Esophagus muscularis mucosa (tissue), 4 donors: ENCODE measurements at places on chromosomes 5 and 9. TPM values are rescaled to one million over a fixed set of nuclear protein-coding genes. Genes with fewer than 3 reads are reported as not detected.

DNA sequence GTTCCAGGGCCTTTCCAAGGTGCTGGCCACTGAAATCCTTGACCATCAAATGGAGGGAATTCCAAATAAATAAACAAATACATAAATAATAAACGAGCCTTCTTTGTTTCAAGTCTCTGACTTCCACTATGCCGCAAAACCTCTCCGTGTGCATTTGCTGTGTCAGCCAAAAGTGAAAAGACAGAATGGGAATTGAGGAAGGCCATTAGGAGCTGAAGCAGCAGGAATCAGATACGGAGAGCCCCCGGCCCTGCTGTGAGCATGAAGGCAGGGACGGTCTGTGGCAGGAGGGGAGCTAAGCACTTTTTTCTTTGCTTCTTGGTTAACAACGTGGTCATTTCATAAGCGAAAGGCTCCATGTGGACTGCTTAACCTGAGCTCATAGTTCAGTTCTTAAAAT lies 26.1 kb downstream of the PLPPR1 start:
- H3K27me3 ChIP-seq = no peaks in the 10 kb centered on the region
- no peak overlapping the region for H3K4me3 ChIP-seq
- no peaks in the 10 kb centered on the region for H3K4me1 ChIP-seq
- no peaks in the 10 kb centered on the region for H3K36me3 ChIP-seq

DNA sequence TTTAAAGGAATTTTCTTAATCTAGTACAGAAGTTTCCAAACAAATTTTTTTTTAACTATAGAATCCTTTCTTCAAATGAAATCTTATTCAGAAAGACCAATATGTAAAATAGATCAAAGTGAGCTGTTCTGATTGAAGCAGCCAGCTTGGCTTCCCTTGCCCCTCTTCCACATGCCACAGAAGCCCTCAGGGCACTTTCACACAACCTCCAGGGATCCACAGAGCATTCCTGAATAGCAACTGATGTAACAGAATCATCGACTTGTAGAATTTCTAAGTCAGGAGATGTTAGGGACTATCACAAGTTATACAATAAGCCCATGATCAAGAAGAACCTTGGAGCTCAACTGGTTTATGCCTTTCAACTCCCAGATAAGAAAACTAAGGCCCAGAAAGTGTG lies 427.8 kb upstream of the C9orf72 start:
- no peaks in the 10 kb centered on the region for H3K36me3 ChIP-seq
- DNase-seq = no peak
- no peaks in the 10 kb centered on the region for H3K27me3 ChIP-seq
- H3K27ac ChIP-seq = no peak overlapping the region

GRCh38 chr5:39207345-39208045 lies 11.9 kb downstream of the FYB1 start:
- H3K4me3 ChIP-seq = no peak overlapping the region
- no peak for DNase-seq
- H3K27me3 ChIP-seq = no peaks in the 10 kb centered on the region
- H3K27ac ChIP-seq = no peak overlapping the region

GRCh38 chr5:139100825-139101224 lies 97.3 kb downstream of the SIL1 start:
- peaks cover 13% of the 10 kb centered on the region for H3K4me1 ChIP-seq
- no peaks in the 10 kb centered on the region for H3K27me3 ChIP-seq
- no peaks in the 10 kb centered on the region for H3K36me3 ChIP-seq
- no peak overlapping the region for H3K27ac ChIP-seq
- H3K4me3 ChIP-seq = no peak overlapping the region

DNA sequence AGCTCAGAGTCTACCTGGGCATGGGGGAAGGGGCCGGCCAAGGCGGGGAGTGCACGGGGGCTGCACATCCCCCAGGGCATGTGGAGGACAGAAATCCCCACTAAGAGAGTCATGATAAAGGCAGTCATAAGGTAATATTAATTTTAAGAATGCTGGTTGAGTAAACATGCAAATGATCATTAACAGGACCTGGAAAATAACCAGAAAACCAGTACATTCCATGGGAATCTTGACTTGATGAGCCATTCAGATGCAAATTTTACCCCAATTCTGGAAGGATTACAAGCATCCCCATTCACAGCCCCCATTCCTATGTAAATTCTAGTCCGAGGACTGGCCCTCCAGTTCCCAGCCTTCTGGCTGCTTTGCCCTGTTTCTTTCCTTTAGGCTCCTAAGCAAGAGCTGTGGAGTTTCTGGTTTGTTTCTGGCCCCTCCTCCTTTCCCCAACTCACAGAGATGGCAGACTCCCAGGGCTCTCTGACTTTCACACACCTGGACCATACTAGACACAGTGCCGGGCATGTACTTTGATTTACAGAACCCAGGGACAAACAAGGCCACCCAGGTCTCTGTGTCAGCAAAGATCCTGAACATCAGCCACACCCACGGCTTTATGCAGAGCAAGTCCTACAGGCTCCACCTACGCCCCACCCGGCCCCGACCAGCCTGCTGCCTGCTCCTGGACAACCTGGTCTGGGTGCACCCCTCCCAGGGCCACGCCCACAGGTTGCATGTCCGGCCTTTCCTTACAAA lies 62.7 kb downstream of the SEMA4D start:
- peaks cover 24% of the 10 kb centered on the region for H3K4me1 ChIP-seq
- no peak overlapping the region for H3K27ac ChIP-seq
- DNase-seq = no peak

Gene MEGF10
- 1.2 TPM for total RNA-seq
